Vein endothelial cell (primary cell): ENCODE measurements at places on chromosomes 5 and 9. TPM values are rescaled to one million over a fixed set of nuclear protein-coding genes. Genes with fewer than 3 reads are reported as not detected.

The SV2C gene
- not detected in 2 replicates for total RNA-seq

The AMACR gene
- total RNA-seq: 9.6 and 10.8 TPM in 2 replicates

The SELENOP gene
- total RNA-seq: 4.9 and 7.4 TPM in 2 replicates

The BNC2 gene
- total RNA-seq: 29.0 and 34.3 TPM in 2 replicates

The MYMK gene
- total RNA-seq: not detected in 2 replicates

The GLDC gene
- total RNA-seq: 6.9 and 10.9 TPM in 2 replicates

The FGD3 gene
- total RNA-seq: 0.19 TPM in 1 of 2 replicates, not detected in the other

The PTCD2 gene
- 6.2 and 8.4 TPM in 2 replicates for total RNA-seq

The CDH10 gene
- total RNA-seq: 0.33 TPM in 1 of 2 replicates, not detected in the other

The CATSPER3 gene
- total RNA-seq: under 0.01 TPM in 1 of 2 replicates, not detected in the other
